Activated CD4-positive, alpha-beta T cell treated with anti-CD3 and anti-CD28 coated beads, Interleukin-2, amount 50 U/mL, for 4 hours (primary cell): ENCODE measurements at places on chromosomes 6 and 20.

DNA sequence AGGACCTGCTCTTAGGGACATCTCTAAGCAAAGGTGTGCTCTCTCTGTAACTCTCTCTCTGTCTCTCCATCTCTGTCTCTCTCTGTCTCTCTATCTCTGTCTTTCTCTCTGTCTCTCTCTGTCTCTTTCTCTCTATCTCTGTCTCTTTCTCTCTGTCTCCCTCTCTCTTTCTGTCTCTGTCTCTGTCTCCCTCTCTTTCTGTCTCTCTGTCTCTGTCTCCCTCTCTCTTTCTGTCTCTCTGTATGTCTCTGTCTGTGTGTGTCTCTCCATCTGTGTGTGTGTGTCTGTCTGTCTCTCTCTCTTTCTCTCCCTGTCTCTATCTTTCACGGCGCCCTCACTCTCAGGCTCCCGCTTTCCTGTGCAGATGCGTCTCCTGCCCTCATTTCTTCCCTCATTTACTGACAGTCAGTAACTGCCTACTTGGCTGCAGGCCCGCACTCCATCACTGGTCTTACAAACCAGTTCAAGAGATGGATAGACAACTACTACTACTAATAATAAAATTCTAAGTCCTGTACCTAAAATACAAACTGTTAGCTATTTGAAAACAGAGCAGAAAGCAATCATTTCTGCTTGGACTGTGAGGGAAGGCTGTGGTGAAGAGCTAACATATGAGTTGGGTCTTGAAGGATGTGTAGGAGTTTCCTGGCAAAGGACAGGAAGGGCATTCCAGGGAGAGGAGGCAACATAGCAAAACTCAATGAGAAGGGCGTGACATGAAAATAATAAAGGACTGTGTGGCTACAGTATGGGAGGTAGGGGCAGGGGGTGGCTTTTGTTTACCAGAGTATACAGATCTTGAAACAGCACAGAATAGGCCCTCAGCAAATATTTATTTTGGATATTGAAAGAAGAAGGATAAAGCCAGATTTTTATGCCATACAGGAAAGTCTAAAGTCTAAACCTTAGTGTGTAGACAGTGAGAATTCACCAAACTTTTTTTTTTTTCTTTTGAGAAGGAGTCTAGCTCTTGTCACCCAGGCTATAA lies 67.8 kb upstream of the TAB2 start:
- DNase-seq = no peak

- DNase-seq = peak; percentile 74
These were observed 9.8 kb upstream of the HECA start for GRCh38 chr6:139124887-139125672.

DNA sequence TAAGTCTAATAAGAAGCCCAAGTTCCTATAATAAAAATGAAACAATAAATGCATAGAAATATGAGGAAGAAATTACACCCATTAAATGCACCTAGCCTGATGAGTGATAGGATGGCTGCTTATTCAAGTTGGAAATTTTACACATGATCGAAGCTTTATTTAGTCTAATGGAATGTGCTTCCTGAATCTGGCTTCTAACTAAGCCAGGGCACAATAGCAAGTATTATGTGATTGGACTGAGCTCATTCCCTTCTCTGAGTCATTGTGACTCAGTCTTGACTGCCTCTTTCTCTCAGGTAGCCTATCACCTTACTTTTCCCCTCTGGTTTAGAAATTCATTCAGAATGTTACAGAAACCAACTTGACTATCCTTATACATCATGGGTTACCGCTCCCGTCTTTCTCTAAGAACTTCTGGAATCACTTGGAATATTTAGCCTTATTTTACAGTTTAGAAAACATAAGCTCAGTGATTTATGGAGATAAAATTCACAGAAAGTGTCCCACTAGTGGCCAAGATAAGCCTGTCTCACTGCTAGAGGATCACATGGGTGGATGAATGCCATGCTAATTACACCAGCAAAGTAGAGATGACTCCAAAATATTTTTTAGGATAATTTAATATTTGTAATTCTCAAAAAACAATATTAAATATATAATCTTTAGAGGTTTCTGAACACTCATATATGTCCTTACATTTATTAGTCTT lies 505.3 kb upstream of the JAG1 start:
- no peak for DNase-seq

DNA sequence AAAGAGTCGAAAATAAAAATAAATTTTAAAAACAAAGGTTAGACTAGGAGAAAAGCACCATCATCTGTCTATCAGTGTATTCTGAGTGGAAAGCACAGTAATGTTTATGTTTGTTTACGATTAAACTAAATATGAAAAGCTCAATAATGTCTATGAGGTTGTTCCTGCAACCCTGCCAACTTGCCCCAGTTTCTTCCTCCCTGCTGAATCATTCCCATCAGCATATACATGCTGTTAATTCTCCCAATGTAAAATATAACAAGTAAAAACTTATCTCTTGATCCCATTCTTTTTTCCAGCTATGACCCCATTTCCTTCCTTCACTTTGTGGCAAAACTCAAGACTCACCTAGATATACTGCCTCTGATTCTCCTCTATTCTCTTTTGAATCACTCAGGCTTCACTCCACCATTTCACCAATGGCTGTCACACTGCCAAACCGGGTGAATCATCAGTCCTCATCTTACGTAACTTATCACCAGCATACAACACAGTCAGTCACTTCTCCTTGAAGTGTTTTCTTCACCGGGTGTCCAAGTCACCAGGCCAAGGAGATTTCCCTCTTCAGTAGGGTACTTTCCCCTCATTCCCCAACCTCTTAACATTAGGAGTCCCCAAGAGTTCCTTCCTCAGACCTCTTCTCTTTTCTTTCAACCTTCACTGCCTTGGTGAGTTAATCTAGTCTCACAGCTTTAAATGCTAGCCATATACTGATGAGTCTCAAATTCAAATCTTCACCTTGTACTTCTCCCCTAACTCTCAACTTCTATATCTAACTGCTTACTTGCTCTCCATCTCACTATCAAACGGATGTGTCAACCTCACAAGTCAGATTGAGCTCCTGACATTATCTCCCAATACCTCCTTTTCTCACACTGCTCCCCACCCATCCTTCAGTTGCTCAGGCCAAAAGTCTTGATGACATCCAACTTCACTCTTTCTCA lies 6.2 kb downstream of the TMEM242 start:
- no peak for DNase-seq

- no peak for DNase-seq
These were observed 586.8 kb upstream of the JAG1 start for GRCh38 chr20:11260611-11261010.

DNA sequence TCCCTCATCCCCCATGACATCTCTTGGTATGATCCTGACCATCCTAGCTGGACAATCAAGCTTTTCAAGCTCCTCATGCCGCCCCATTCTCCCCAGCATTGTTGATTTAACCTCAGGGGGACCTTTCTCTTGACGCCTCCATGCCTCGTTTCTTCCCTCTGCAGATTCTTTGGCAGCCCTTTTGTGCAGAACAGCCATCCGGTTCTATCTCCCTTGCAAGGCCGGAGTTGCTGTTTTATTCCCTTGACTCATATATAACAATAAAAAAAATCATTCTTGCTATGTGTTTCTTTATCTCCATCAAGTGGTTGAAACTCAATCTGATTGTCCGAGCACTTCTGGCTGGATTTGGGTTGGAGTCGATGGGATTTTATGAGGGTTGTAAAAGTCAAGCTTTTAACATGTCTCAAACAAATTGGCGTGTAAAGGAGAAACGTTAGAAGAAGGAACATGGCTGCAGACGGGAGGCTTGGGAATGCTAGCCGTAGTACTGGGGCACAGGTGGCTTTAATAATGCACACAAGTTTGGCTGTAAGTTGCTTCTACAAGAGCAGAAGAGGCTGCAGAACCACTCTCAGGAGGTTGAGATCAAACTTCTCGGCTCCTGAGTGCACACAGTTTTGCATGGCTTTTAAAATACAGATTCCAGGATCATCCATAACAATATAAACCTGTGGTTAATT lies 3.9 kb upstream of the SULF2 start:
- DNase-seq = no peak

- no peak for DNase-seq
These were observed 63.7 kb downstream of the SLC22A23 start for GRCh38 chr6:3392930-3393835.

- no peak for DNase-seq
These were observed 38.7 kb downstream of the DUSP22 start for GRCh38 chr6:330948-331347.
